Head of caudate nucleus (tissue), 42 donors: ENCODE measurements at places on chromosomes 7 and 10.

- no peak for DNase-seq
These were observed 590.2 kb downstream of the MAGI2 start for GRCh38 chr7:78863281-78863680.

DNA sequence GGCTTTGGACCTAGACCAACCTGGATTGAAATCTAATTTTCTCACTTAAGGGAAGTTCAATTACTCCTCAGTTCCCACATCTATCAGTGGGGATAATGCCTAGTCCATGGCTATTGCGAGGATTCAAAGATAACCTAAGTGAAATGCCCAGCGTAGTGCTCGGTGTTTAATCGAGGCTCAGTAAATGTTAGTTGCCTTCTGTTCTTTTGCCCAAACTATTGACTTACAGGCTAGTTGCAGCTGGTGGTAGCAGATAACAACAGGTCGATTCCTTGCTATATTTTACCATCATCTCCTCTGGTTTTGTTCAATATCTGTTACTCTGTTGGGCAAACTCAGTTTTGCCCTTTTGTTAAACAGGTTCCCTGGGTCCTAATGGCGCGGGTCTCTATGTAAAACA, 22.8 kb downstream of the DNAH11 start:
- no peak for DNase-seq

DNA sequence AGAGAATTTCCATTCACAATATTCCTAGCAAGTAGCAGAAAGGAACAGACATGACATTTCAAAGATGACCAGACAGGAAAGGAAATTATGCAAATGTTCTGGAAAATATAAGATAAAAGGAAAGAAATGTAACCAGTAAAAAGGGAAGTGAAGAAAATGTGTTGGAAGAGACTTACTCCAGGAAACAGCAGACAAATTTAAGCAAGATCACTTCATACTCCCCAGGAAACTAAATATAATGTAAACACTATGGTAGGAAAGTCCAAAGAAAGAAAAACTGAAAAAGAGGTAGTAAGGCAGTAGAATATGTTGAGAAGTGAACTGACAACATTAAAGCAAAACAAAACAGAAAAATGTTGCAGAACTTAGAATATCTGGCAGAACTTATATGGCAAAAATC, 6.4 kb upstream of the ST8SIA6 start:
- DNase-seq: no peak

DNA sequence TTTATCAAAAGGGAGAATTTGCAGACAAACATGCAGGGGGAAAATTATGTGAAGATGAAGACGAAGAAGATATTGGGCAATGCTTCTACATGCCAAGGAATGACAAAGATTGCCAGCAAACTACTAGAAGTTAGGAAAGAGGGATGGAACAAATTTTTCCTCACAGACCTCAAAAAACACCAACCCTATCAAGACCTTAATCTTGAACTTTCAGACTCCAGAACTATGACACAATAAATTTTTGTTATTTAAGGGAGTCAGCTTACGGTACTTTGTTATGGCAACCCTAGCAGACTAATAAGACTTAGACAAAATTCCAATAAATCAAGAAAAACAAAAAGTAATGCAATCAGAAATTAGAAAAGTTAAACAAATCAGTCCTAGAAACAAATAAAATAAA, 280.0 kb upstream of the GNAI1 start:
- DNase-seq: no peak

- DNase-seq: no peak
These were observed 18.7 kb downstream of the MMP21 start for GRCh38 chr10:125756853-125757487.

GRCh38 chr7:155460926-155461613, 3.1 kb downstream of the EN2 start:
- no peak for DNase-seq

GRCh38 chr10:115026056-115026745, 67.0 kb upstream of the ATRNL1 start:
- DNase-seq: peak; percentile 33

- no peak for DNase-seq
These were observed 226.9 kb upstream of the CSTF2T start for GRCh38 chr10:51926337-51926736.

GRCh38 chr10:88019753-88020152, 156.3 kb downstream of the PTEN start:
- no peak for DNase-seq

DNA sequence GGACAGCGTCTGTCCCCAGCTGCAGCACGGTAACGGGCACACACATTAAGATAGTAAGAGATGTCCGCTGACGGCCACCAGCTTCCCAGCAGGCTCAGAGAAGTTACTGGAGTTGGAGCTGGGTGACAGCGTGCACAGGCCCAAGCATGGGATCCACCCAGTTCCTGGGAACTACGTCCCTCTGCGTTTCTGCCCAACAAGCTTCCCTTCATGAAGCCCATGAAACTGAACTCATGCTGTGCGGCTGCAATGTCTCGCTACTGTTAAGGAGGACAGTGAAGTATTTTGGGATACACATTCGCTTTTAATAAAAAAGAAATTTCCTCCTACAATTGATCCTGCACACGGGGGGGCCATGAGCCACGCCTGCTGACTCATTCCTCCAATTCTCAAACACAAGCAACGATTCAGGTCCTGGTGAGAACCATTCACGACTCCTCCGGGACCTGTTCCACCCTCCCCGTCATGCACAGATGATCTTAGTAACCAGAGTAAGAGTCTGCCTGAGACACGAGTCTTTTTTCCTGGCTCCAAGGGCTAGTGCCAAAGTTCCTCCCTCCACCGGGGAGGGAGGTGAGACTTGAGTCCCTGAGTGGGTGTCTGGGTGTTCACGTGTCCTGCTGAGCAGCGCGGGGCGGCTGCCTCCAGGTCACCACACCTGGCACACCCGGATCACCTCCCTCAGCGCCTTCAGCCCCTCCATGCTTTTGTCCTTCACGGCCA, 2.6 kb downstream of the PSMG3 start:
- DNase-seq: peak; percentile 17

DNA sequence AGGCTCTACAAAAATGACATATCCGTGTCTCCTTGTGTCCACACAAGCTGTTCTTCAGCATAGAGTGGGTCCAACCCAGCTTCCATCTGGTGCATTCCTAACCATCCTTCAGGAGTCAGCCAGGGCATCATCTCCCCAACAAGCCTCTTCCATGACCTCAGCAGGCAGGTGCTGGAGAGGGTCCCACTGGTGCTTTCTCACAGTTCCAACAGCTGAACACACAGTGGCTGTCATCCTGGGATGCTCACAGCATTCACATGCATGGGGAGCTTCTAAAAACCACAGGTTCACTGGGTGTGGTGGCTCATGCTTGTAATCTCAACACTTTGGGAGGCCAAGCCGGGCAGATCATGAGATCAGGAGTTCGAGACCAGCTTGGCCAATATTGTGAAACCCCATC, 6.4 kb upstream of the CYP3A4 start:
- DNase-seq: no peak

DNA sequence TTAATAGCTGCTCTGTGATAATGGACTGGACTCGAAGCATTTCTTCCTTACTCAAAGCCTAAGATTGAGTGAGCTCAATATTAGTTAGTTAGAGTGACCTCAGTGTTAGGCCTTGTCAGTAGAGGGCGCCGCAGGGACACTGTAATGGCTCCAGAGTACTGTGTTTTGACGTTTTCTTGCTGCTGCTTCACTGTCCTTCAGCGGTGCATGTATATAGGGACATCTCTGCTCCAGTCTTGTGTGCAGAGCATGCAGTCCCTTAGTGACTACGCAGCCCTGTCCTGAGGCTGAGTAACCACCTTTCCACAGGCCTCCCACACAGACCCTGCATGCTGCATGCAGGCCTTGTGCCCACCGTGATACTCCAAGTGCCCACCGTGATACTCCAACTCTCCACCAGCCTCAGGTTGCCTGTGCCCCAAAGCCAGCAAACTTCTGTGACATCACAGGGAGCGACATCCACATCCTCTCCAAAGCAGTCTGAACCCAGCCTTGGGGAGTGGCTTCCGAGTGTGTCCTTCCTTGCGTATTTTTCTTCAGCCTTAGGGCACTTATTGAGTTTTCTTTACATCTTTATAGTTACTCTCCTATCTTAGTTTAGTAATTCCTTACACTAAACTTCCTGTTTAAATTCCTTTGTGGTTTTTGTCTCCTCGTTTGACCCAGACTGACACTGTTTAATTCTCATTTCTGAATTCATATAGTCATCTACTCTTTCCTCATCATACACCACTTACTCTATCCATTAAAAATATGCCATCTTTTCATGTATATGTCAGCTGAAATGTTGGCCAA, 118.2 kb downstream of the JAZF1 start:
- DNase-seq: peak; percentile 71

DNA sequence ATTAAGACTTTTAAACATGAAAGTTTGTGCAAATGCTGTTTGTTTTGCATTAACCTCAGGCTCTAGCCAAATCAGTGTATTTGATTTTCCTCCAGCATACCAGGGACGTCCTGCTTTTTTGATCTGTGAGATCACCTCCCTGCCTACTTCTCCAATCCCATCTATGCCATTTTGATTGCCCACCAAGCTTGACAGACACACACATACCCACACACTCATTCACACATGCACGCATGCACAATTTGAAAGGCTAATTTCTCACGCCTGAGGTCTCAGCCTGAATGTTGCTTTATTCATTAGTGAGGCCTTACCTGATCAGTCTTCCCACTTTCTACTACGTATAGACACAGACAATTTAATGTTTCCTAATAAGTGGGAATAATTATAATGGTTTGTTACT, 53.5 kb downstream of the CDK13 start:
- DNase-seq: no peak

GRCh38 chr7:137771679-137772078, 75.1 kb downstream of the DGKI start:
- no peak for DNase-seq

DNA sequence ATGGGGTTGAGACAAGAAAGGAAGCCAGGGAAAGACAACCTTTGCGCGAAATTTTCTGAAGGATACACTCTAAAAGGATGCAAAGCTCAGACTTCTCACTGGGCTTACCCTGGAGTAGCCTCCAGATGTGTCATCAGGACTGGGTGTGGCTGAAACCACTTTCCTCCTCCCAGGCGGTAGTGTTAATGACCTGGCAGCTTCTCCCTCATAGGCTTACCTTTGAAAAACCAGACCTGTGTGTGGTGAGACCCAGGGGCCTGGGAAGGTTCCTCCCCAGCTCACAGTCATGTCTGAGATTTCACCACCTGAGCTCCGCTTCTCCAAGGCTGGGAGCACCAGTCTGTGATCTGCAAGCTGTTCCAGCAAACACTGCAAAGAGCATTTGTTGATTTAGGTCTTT, 93.7 kb downstream of the EPC1 start:
- no peak for DNase-seq

DNA sequence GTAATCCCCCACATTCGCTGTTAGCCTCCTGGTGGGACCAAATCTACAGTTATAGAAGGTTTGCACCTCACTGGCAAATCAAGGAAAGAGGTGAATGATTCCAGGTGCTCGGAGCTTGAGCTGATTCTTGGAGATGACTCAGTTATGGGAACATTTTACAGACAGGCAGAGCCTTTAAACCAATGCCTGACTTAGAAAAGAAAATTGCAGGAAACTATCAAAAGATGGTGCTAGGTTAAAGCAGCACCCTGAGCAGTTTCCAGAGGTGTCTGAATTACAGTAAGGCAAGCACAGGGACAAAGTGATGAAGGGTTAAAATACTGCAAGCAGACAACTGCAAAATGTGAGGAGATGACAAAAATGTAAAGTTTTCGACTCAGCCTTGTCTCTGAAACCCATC, 2.9 kb downstream of the LRRTM3 start:
- DNase-seq: no peak

- DNase-seq: peak; percentile 63
These were observed 1.3 kb upstream of the ARID5B start for GRCh38 chr10:61899997-61900828.

- DNase-seq: no peak
These were observed 337.6 kb downstream of the CCSER2 start for GRCh38 chr10:84665883-84666463.

DNA sequence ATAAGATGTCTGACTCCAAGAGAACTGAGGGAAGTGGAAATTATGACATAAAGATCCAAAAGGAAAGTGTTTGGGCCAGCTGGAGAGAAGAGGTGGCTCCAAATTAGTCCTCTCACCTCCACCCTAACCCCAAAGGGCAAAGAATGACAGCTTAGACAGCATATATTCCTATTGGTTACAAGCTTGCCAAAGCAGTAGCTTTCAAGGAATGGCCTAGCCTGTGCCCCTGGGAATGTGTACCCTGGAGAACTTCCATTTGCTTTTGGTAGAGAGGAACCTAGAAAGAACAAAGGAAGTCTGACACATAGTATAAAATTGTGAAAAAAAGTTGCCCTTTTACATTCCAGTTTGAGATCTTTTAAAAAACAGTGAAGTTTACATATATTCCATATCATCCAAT, 11.2 kb upstream of the NRG3 start:
- no peak for DNase-seq

GRCh38 chr10:18571076-18571475, 80.3 kb downstream of the NSUN6 start:
- no peak for DNase-seq

DNA sequence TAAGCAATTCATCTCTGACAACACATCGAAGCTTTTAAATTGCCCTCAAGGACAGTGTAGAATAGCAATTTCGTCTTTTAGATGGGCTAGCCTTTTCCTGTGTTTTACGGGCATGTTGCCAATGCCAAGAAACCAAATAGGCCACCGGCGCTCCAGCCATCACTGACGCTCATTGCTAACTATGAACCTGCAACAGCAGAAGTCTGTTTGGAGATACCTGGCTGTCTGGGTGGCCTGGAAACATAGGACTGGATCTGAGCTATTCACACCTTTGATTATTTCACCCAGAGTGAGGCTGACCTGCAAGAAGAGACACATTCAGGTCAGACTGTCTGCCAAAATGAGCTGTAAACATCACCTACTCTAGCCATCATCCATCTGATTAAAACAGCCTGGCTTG, 12.0 kb downstream of the KPNA7 start:
- DNase-seq: no peak

DNA sequence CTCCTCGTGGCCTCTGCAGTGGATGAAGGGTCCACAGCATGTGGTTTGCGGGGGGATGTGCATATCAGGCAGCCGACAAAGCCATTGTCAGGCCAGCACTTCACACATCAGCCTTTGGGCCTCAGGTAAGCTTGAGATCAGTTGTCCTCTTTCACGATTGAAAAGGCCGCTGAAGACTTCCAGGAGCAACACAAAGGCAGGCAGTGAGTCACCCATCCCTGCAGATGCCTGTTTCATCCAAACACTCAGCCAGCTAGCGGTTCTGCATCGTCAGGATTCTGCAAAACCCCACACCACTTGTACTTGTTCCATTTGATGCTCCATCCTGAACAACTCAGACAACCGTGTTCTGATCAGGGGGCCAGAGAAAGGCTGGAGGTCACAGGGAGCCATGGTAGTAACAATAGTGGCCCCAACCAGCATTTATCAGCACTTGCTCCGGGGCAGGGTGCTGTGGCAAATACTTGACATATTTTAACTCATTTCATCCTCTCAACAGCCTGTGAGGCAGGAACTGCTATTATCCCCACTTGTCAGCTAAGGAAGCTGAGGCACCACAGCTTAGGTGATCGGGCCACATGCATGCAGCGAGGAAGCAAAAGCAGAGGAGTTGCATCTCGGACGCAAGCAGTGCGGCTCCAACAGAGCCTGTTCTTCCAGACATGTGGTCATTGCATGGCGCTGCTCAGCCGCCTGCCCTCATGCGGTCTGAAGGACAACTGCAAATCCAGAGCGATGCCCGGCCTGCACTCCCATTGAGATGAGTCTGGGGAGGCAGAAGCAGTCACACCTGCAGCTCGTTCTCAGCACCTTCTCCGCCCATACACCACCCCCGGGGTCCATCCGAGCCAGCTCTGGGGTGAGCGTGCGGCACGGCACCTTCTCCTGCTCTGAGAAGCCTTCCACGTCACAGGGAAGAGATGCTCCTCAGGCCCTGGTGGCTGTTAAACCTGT, 144.9 kb downstream of the PAXIP1 start:
- DNase-seq: no peak

GRCh38 chr7:130904792-130905191, 170.8 kb upstream of the KLF14 start:
- DNase-seq: no peak
